Left renal pelvis (tissue), 4 donors: ENCODE measurements at places on chromosomes 1 and 21. TPM values are rescaled to one million over a fixed set of nuclear protein-coding genes. Genes with fewer than 3 reads are reported as not detected.

The COL16A1 gene
- 284 TPM for polyA plus RNA-seq

The RRP1B gene
- 32.4 TPM for polyA plus RNA-seq

The LRRC71 gene
- polyA plus RNA-seq: 1.4 TPM

The FCRL1 gene
- polyA plus RNA-seq: not detected

The ZNF684 gene
- polyA plus RNA-seq: 12.8 TPM

The RPAP2 gene
- 32.7 TPM for polyA plus RNA-seq

The CDKN2C gene
- 28.1 TPM for polyA plus RNA-seq

The SOX13 gene
- polyA plus RNA-seq: 41.7 TPM

The FMN2 gene
- polyA plus RNA-seq: 8.7 TPM

The RHD gene
- 3.8 TPM for polyA plus RNA-seq

The GFI1 gene
- 0.47 TPM for polyA plus RNA-seq

DNA sequence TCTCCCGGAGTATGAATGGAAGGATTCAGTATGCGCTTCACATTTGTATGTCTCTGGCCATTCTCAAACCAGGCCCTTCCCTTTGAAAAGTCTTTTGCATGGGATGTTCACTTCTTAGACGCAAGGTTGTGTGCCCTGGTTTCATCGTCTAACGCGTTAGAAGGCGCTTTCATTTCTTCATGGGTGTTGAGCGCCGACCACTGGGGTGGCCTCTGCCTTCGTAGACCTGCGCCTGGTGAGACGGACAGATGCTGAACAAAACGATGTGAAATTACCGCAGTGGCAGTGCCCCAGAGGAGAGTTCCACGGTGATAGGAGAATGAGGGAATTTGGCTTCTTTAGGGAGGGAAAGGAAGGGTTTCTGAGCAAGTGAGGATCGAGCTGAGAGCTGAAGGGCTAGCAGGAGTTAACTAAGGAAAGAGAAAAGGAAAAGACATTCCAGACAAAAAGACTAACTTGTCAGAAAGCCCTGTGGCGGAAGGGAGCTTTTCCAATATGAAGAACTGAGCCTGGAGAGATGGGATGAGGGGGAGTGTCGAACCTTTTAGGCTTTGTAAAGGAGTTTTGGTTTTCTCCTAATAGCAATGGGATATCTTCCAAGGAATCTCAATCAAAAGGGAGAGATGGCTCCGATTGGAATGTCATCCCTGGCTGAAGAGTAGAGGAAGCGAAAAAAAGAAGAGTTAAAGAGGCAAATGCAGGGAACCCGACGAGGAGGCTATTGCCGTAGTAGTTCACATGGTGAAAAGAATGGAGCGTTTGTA lies 951 bp downstream of the GGPS1 start:
- peak; percentile 6 for DNase-seq

GRCh38 chr21:45225741-45226327 lies 61.9 kb downstream of the POFUT2 start:
- DNase-seq: no peak

GRCh38 chr1:6141592-6141991 lies 38.5 kb downstream of the CHD5 start:
- DNase-seq: no peak

- DNase-seq: no peak
These were observed 40.6 kb downstream of the EEIG2 start for GRCh38 chr1:108600504-108600903.

- DNase-seq: no peak
These were observed 386.2 kb upstream of the ADGRL2 start for GRCh38 chr1:81414488-81415015.

DNA sequence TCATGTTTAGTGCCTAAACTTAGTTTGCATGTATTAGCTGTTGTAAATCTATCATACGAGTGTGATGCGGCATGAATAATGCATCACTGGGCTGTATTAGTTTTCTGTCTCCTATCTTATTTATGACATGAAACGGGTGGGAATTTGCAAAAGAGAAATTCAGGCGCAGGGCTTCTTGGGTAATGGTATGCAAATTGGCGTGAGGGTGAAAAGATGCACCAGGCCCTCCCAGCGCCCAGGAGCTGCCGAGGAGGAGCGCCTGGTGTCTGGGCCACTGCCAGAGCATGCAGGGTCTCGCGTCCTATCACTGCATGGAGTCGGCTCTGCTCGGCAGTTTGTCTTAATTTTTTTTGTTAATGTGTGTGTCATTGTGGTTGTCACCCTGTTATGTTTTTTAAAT lies 82.9 kb upstream of the ACTL8 start:
- no peak for DNase-seq

- DNase-seq: no peak
These were observed 722.3 kb downstream of the PLA2G4A start for GRCh38 chr1:187551061-187551460.

GRCh38 chr1:101250222-101250621 lies 13.4 kb downstream of the S1PR1 start:
- no peak for DNase-seq

DNA sequence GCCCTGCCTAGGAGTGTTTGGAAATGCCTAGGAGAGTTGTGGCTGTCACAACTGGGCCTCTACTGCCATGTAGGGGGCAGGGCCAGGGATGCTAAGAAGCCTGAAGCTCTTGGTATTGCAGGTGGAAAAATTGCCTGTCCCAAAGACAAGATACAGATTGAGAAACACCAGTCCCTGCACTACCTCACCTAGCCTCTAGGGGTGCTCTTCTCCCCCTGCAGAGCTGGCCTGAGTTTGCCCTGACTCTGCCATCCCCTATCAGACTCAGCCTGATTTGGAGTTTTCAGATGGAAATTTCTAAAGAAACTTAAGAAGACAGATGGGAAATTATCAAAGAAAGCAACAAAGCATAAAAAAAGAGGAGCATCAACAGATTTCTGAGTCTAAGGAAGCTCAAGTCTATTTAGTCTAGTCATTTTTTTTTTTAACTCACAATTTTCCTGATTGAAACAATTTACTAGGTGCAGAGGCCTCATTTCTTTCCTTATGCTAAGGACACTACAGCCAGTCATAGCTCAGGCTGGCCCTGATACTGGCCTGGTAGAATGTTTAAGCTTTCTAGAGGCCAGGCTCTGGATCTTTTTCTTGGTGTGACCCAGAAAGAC lies 61.4 kb upstream of the LRRN2 start:
- DNase-seq: no peak

DNA sequence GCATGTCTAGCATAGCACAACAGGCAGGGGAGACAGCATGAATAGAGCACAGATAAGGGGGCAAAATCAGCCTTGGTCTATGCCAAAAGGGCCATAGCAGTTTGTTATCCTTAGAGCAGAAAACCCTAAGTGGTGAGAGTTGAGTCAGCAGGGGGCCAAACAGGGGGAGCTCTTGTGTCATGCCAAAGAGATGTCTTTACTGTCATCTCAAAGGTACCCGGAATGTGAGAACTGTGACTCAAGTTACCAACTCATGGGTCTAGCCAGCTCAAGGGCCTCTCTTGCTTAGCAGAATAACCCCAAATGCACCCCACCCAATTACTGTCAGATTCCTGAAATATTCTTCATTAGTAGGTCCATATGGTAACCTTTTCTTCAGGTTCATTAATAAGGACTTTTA lies 45.9 kb upstream of the NRDC start:
- no peak for DNase-seq

DNA sequence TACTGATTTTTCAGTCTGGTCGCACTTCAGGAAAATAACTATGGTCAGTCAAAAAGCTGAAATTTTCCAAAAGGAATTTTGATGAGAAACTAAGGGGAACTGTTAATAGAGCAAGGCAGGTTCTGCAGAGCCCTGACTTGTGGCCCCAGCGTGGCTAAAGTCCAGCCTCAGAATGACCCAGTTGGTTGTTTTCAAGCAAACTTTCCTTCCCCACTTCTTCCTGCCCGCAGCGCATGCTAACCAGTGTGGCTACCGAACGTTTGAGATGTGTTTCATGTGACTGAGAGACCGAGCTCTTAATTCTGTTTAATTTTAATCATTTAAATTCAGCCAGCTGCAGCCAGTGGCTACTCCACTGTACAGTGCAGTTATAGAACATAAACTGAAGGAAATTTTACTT lies 6.2 kb upstream of the IL10RB start:
- DNase-seq: no peak

GRCh38 chr1:170318141-170318540 lies 172.4 kb downstream of the NTMT2 start:
- no peak for DNase-seq

DNA sequence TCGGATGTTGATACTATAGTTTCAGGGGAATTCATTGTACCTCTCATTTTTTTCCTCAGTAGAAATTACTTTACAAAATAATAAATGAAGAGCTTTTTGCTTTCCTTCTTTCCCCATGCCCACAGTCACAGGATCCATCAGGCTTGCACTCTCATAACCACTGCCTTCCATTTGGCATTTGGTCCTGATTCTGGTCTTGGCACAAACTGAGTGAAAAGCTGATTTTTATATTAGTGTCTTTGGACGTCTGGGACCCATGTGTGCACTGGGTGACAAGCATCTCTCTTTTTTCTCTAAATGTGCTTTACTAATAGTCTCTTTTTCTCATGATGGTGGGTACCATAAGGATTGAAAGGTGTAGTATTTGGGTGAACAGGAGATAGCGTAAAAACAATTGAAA lies 2.8 kb downstream of the ELAVL4 start:
- no peak for DNase-seq

DNA sequence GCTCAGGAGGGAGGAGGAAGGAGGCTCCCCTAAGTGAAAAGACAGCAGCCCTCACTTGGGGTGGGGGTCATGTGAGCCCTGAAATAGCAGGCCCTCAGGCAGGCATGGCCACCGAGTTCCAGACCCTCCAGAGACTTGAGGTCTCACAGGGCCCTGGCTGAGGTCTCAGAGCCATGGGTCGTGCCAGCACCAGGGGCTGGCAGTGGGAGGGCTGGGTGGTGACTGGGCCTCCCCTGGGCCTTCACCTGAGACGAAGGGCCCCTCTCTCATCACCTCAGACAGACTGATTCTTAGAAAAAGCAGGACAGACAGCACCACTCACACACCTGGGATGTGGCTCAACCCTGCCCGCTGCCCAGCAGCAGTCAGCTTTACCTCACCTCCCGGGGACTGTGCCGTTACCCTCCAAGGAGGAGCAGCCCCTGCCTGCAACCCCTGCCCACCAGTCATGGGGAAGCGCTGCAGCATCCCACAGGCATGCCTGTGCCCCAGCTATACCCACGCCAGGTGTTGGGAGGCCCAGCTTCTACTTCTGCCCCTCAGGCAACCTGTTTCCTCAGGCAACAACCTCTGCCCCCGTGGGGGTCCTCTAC lies 42.6 kb upstream of the LRP8 start:
- no peak for DNase-seq
